ENCODE measurements at places on chromosomes 4 and X. TPM values are rescaled to one million over a fixed set of nuclear protein-coding genes. Genes with fewer than 3 reads are reported as not detected.

Gene AKAP4
- not detected for total RNA-seq

Gene CT45A10
- not detected for total RNA-seq

Gene PPEF1
- total RNA-seq = not detected

Gene SLC9B1
- 0.82 TPM for total RNA-seq

Gene PASD1
- total RNA-seq = not detected

Gene FSTL5
- total RNA-seq = not detected

Gene AMER1
- 3.6 TPM for total RNA-seq

Gene APBB2
- 2.7 TPM for total RNA-seq

Gene ZCCHC13
- not detected for total RNA-seq

Gene SH2D1A
- 75.0 TPM for total RNA-seq

Gene TCP11X2
- total RNA-seq = not detected

Gene TLR2
- total RNA-seq = 0.23 TPM

Gene DNAAF6
- total RNA-seq = not detected

Gene PAGE5
- 1.6 TPM for total RNA-seq

Gene DOK7
- total RNA-seq = not detected

Gene ARMCX1
- 2.5 TPM for total RNA-seq

Gene USP26
- not detected for total RNA-seq

Gene SOX3
- total RNA-seq = not detected

Gene ATOH1
- not detected for total RNA-seq

Gene MCTS1
- 75.4 TPM for total RNA-seq

Gene TCEAL6
- not detected for total RNA-seq

Gene HTR2C
- total RNA-seq = not detected

Gene C4orf46
- 20.6 TPM for total RNA-seq

Gene TMSB15C
- 3.2 TPM for total RNA-seq

Measured in activated CD8-positive, alpha-beta memory T cell treated with anti-CD3 and anti-CD28 coated beads for 36 hours (primary cell).